ENCODE measurements at places on chromosomes 1 and 21. TPM values are rescaled to one million over a fixed set of nuclear protein-coding genes. Genes with fewer than 3 reads are reported as not detected.

PEAR1 gene
- total RNA-seq = 1.8 TPM

GRCh38 chr1:96281491-96281890 is 440.1 kb upstream of the PTBP2 start:
- no peak for DNase-seq

GRCh38 chr1:11682799-11683198 is 1.9 kb upstream of the MAD2L2 start:
- DNase-seq = no peak

DNA sequence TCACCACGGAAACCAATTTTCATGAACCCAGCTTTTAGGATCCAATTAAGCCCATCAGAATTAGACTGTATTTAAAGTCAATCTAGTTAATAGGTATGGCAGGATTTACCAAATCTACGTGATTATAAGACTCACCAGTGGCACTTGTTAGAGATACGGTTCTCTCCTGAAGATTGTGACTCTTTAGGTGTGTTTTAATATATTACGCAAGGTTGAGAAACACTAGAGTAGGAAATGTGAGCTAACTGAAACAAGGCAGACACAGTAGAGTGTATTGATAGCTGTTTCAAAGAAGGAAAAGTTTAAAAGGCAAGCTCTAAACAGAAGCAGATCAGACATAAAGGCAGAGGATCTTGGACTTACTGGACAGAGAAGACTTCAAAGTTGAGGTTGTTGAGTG is 11.2 kb upstream of the RPE65 start:
- no peak for DNase-seq

All from bronchial epithelial cell (primary cell).